ENCODE measurements at places on chromosomes 1 and 21. TPM values are rescaled to one million over a fixed set of nuclear protein-coding genes. Genes with fewer than 3 reads are reported as not detected.
A peak's percentile ranks its signal among the peaks of the same experiment; 100 is the strongest.

The SIM2 gene
- not detected for total RNA-seq

The CELA2B gene
- total RNA-seq, result not detected

The CNR2 gene
- total RNA-seq, result not detected

The BNIPL gene
- total RNA-seq, result 0.56 TPM

The MPL gene
- 0.36 TPM for total RNA-seq

The RHBDL2 gene
- not detected for total RNA-seq

The RPS6KA1 gene
- total RNA-seq, result 38.2 TPM

The ARMH1 gene
- 4.0 TPM for total RNA-seq

GRCh38 chr1:42183210-42183956, 18.8 kb upstream of the GUCA2A start:
- no peak overlapping the region for H3K4me3 ChIP-seq
- DNase-seq, result no peak
- H3K36me3 ChIP-seq, result peaks cover 47% of the 10 kb centered on the region

DNA sequence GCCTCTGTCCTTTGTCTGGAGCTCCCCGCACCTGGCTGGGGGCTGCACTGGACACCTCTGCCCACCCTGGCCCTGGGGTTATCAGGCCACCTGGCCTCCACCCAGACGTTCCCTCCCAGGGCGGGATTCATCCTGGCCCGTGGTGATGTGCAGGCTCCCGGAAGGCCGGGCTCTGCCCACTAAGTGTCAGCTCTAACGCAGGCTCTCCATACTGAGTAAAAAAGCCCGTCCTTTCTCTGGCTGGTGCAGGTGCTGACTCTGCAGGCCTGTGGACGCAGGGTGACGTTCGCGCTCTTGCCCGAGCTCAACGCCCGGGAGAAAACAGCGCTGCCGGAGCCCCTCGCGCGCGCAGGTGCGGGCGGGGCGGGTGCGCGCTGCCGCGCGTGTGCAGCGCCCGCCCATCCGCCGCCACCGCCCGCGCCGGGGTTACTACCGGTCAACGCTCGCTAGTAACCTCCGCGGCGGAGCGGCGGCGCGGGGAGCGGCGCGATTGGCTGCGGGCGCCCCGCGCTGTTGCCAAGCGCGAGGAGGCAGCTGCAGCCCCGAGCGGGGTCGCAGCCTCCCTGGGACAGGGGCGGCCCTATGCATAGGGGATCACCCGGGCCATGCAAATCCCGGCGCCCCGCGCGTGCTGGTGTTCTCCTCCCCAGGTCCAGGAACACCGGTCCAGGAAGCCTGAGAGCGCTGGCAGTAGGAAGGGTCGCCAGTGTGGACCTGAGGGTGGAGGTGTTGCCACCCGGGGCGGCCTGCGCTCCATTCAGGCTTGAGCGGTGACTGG, 15.7 kb downstream of the ABCG1 start:
- peaks cover 48% of the 10 kb centered on the region for H3K27me3 ChIP-seq
- H3K27ac ChIP-seq, result peak overlapping the region; percentile 15
- peak overlapping the region; percentile 77 for H3K4me3 ChIP-seq

DNA sequence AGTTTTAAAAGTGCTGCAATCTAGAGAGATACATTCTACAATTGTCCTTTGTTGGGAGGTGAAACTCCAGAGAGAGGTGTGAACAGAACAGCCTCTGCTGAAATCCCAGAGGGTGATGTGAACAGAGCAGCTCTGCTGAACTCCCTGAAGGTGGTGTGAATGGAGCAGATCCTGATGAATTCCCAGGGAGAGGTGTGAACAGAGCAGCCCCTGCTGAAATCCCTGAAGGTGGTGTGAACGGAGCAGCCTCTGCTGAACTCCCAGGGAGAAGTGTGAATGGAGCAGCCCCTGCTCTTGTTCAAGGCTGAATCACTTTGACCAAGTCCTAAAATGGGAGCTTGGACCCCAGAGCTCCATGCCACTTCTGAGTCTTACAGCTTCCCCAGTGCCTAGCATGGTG, 94.7 kb downstream of the LACTBL1 start:
- H3K27me3 ChIP-seq, result no peaks in the 10 kb centered on the region
- H3K4me3 ChIP-seq, result no peak overlapping the region

GRCh38 chr1:43619314-43619790, 30.6 kb upstream of the KDM4A start:
- H3K4me1 ChIP-seq, result no peaks in the 10 kb centered on the region
- no peaks in the 10 kb centered on the region for H3K27me3 ChIP-seq
- H3K36me3 ChIP-seq, result peaks cover 49% of the 10 kb centered on the region
- no peak overlapping the region for H3K4me3 ChIP-seq

DNA sequence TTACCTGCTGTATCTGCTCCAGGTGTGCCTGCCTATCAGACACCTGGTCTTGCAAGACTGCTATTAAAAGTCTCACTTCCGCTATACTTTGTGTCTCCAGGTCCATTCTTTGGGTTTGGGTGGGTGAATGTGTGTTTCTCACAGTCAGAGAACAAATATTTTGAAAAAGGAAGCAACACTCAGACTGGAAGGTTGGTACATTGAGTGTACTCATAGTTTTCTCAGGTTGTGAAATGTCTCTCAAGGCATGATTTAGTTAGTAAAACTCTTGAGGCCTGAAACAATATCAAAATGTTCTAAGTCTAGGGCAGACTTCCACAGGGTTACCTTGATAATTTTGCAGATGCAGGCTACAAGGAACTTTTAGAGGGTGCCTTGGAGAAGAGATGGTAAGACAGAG, 429.9 kb upstream of the ZRANB2 start:
- no peak overlapping the region for H3K27ac ChIP-seq
- H3K4me1 ChIP-seq, result no peaks in the 10 kb centered on the region
- no peak for DNase-seq
- H3K27me3 ChIP-seq, result no peaks in the 10 kb centered on the region
- H3K4me3 ChIP-seq, result no peak overlapping the region

DNA sequence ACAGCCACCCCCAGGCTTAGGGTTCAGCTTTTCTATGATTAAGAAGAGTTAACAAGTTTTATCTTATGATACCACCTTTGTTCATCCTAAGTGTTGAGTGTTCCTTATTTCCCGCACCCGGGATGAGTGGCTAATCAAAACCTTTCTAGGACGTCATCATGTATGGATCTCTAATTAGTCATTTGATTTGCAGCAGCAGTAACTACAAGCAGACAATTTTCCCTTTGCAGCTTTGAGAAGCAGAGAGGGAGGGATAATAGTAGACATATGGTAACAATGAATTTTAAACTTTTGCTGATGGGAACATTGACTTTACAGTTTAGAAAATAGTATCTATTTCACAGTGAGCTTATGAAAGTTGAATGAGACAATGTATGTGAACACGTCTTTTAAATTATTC, 30.8 kb upstream of the SLC35F3 start:
- H3K27ac ChIP-seq, result no peak overlapping the region
- no peaks in the 10 kb centered on the region for H3K36me3 ChIP-seq
- H3K4me1 ChIP-seq, result no peaks in the 10 kb centered on the region
- H3K4me3 ChIP-seq, result no peak overlapping the region
- no peak for DNase-seq
- H3K27me3 ChIP-seq, result no peaks in the 10 kb centered on the region

GRCh38 chr1:156114919-156115513, 505 bp downstream of the LMNA start:
- DNase-seq, result peak; percentile 88
- H3K4me1 ChIP-seq, result no peaks in the 10 kb centered on the region
- no peak overlapping the region for H3K27ac ChIP-seq
- no peaks in the 10 kb centered on the region for H3K27me3 ChIP-seq
- peak overlapping the region; percentile 88 for H3K4me3 ChIP-seq
- H3K36me3 ChIP-seq, result peaks cover 21% of the 10 kb centered on the region

- no peak overlapping the region for H3K4me3 ChIP-seq
- no peak overlapping the region for H3K27ac ChIP-seq
- H3K4me1 ChIP-seq, result no peaks in the 10 kb centered on the region
Measured at GRCh38 chr1:175506081-175506480, 237.3 kb downstream of the TNR start.

GRCh38 chr1:155010211-155010918, 7.8 kb downstream of the ZBTB7B start:
- no peak overlapping the region for H3K27ac ChIP-seq
- H3K4me1 ChIP-seq, result no peaks in the 10 kb centered on the region
- H3K27me3 ChIP-seq, result no peaks in the 10 kb centered on the region
- DNase-seq, result no peak

DNA sequence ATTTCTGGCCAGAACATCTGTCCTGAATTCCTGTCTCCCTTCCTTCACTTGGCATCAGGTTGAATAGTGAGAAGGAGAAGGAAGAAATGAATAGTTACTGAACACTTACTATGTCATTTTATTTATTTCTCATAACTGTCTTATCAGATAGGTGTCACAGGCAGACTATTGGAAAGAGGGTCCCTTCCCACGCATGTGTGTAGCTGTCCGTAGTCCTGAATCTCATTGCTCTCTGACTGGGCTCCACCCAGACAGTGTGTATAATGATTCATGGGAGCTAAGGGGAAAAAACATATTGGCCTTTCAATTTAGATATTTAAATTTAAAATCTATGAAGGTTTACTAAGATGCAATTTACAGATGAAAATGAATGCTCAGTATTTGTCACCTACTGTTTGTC, 86.1 kb downstream of the OMA1 start:
- H3K4me1 ChIP-seq, result no peaks in the 10 kb centered on the region
- DNase-seq, result peak; percentile 67
- no peaks in the 10 kb centered on the region for H3K36me3 ChIP-seq
- H3K27me3 ChIP-seq, result peaks cover 11% of the 10 kb centered on the region
- no peak overlapping the region for H3K27ac ChIP-seq
- no peak overlapping the region for H3K4me3 ChIP-seq

DNA sequence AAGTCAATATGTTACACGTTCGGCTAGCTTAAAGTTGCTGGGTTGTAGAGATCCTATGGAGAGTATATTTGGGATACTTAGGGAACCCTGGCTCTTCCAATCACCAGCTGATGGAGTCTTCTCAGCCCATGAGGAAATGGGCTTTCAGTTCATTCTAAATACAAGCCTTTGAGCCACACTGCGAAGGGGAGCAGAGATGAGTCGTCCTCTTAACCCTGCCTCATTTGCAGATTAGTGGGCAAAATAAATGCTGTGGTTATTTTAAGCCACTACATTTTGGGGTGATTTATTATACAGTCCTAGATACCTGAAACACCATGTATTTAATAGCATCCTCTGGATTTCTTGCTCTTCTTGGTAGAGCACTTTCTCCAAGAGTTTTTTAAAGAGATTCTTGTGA, 19.0 kb upstream of the VCAM1 start:
- no peak for DNase-seq
- no peak overlapping the region for H3K27ac ChIP-seq
- peaks cover 9% of the 10 kb centered on the region for H3K4me1 ChIP-seq
- H3K36me3 ChIP-seq, result no peaks in the 10 kb centered on the region

- no peak overlapping the region for H3K4me3 ChIP-seq
- no peak overlapping the region for H3K27ac ChIP-seq
- peak; percentile 56 for DNase-seq
- no peaks in the 10 kb centered on the region for H3K36me3 ChIP-seq
- H3K27me3 ChIP-seq, result no peaks in the 10 kb centered on the region
Measured at GRCh38 chr1:155184835-155185782, 11.5 kb downstream of the TRIM46 start.

DNA sequence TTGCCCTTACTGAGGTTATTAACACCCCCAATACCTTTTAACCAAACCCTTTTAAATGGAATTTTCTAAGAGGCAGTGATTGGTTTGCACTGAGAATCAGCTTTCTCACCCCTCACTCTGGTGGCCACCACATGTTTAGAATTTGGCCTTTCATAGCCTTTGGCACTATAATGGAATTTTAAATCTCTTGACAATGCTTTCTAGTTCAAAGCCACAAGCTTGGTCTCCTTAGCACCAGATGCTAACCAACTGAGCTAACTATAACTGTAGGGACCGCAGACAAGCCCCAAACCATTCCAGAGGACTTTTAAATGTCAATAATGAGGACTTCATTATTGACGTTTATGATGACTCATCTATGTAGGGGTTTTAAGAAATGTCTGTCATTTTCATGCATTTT, 238.7 kb upstream of the SNX7 start:
- no peaks in the 10 kb centered on the region for H3K36me3 ChIP-seq
- no peaks in the 10 kb centered on the region for H3K27me3 ChIP-seq
- no peak overlapping the region for H3K27ac ChIP-seq
- no peaks in the 10 kb centered on the region for H3K4me1 ChIP-seq
- no peak for DNase-seq

GRCh38 chr1:36330940-36331339, 7.5 kb upstream of the EVA1B start:
- H3K4me1 ChIP-seq, result no peaks in the 10 kb centered on the region
- peaks cover 7% of the 10 kb centered on the region for H3K27me3 ChIP-seq
- no peak overlapping the region for H3K4me3 ChIP-seq

DNA sequence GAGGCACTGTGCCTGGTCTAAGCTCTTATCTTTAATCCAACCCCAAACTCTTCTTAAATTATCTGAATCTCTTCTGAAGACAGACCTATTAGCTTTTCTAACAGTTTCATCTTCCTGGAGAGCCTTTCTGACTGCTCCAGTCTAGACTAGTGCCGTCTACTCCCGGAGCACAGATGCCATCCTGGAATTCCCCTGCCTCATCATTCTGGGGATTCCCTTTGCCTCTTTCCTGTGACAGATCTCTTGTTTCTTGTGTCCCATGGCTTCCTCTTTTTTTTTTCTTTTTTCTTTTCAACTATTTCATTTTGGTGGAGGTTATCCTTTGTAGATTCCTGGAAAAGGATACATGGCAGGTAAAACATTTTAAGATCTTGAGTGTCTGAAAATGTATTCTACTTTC, 11.7 kb downstream of the SEMA4A start:
- H3K27me3 ChIP-seq, result no peaks in the 10 kb centered on the region
- H3K27ac ChIP-seq, result no peak overlapping the region
- H3K4me1 ChIP-seq, result no peaks in the 10 kb centered on the region
- no peak for DNase-seq
- no peaks in the 10 kb centered on the region for H3K36me3 ChIP-seq

DNA sequence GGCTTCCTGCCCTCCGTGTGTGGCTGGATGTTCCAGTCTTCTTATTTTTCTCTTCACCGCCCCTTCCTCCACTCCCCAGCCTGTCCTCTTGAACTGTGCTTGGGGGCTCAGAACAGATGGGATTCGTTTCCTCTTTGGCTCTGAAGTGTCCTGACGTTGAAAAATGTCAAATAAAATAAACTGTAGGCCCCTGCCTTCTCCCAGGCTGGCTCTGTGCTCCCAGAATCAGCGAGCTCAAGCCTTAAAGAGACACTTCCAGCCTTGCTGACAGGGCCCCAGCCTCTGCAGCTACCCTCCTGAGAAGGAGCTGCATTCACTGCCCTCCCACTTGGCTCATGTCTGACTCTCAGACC, 104.2 kb upstream of the IPO9 start:
- no peaks in the 10 kb centered on the region for H3K27me3 ChIP-seq
- H3K4me3 ChIP-seq, result no peak overlapping the region
- no peak for DNase-seq
- peaks cover 14% of the 10 kb centered on the region for H3K4me1 ChIP-seq

DNA sequence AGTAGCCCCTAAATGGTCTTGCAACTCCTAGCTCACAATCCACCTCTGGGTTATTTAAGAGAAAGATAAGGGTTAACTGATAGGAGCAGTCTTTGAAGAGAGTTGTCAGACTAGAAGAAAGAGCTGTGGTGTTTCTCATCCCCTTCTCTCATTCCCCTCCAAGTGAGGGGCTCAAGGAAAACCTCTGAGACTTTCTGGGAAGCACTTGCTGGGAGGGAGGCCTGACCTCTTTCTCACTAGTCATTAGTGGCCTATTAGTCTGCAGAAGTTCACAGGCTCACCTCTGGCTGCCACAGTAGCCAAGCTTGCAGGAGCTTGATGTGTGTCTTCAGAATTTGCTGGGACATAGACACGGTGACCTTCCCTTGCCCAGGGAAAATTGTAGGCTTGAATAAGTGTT, 6.2 kb upstream of the GPR89A start:
- no peak overlapping the region for H3K4me3 ChIP-seq
- no peaks in the 10 kb centered on the region for H3K36me3 ChIP-seq
- DNase-seq, result peak; percentile 63
- no peaks in the 10 kb centered on the region for H3K27me3 ChIP-seq
- no peaks in the 10 kb centered on the region for H3K4me1 ChIP-seq
- H3K27ac ChIP-seq, result no peak overlapping the region

Data from endodermal cell (in vitro differentiated cells).